NCI-H2081 treated with DMSO at 0.1 percent for 48 hours (cell line): ENCODE measurements at places on chromosomes 16 and 17.
A peak's percentile ranks its signal among the peaks of the same experiment; 100 is the strongest.

DNA sequence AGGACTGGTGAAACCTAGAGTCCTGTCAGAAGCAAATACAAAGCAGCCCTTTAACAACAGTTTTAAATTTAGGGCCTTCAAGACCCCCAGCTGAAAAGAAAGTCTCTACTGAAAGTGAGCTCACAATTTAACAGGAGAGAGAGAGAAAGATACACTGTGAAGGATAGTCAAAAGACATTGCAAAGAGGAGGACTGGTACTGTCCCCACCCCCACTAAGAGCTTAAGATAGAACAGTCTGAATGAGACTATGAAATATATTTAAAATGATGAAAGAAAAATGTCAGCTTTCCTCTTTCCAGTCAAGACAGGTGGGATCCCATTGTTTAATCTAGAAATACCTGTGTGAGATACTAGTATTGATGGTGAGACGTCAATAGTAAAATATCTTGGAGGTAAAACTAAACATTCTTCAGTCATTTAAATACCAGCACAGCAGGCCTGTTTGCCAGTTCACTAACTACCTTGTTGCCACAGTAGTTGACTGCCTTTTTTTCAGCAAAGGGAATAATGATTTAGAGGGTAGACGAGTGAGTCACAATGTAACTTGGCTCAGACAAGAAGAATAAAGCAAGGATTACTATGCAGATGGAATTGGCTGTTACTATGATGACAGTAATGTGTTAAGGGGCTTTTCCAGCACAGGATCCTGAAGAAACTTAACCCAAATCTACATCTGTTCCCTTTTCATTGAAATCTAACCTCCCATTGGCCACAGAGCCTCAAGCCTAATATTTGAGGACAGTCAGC lies 47.2 kb upstream of the RASL10B start:
- DNase-seq: no peak

GRCh38 chr17:83160443-83161297 lies 81.3 kb downstream of the METRNL start:
- DNase-seq: no peak

- no peak for DNase-seq
These were observed 804 bp downstream of the CRYM start for GRCh38 chr16:21277045-21277926.

DNA sequence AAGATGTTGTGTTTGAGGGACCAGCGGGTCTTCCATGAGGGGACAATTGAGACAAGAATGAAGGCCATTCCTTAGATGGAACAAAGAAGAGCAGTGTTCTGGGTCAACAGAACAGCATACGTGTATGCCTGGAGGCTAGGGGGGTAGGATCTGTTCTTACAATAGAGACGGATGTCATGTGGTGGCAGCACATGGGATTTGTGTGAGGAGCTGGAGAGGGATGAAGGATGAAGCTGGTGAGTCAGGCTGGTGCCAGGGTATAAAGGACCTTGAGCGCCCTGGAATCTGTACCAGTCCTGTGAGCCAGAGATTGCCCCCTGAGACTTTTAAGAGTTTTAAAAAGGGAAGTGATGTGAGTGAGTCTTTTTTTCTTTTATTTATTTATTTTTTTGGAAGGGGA lies 22.8 kb upstream of the WFDC1 start:
- DNase-seq: no peak

- no peak for DNase-seq
These were observed 3.3 kb upstream of the FBXL20 start for GRCh38 chr17:39404542-39405378.

- DNase-seq: no peak
These were observed 2.3 kb upstream of the P2RX1 start for GRCh38 chr17:3918372-3919122.

DNA sequence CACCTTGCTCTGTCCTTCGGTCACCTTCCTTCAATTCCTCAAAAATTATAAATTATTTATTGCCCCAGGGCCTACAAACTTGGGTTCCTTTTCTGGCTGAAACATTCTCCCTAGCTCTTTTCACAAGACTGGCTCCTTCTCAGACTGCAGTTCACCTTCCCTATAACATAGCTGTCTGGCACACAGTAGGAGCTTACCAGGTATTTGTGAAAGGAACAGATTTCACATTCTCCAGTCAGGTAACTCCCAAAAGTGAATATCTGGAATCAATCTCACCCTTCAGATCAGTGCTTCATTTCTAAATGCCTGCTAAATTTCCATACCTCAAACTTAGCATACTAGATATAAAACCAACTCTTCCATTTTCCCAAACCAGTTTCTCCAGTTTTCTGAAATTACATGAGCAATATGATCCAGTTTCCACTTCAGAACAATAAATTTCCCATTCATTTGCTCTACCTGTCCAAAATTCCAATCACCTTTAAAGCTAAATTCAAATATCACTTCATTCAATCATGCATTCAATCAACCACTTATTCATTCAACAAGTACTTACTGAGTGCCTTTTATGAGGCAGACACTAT lies 6.1 kb downstream of the RFFL start:
- no peak for DNase-seq

- DNase-seq: no peak
These were observed 68.7 kb downstream of the AIPL1 start for GRCh38 chr17:6366221-6366666.

- no peak for DNase-seq
These were observed 10.7 kb upstream of the SNTB2 start for GRCh38 chr16:69176033-69176800.

GRCh38 chr16:22638393-22639206 lies 127.9 kb downstream of the NPIPB5 start:
- DNase-seq: no peak

DNA sequence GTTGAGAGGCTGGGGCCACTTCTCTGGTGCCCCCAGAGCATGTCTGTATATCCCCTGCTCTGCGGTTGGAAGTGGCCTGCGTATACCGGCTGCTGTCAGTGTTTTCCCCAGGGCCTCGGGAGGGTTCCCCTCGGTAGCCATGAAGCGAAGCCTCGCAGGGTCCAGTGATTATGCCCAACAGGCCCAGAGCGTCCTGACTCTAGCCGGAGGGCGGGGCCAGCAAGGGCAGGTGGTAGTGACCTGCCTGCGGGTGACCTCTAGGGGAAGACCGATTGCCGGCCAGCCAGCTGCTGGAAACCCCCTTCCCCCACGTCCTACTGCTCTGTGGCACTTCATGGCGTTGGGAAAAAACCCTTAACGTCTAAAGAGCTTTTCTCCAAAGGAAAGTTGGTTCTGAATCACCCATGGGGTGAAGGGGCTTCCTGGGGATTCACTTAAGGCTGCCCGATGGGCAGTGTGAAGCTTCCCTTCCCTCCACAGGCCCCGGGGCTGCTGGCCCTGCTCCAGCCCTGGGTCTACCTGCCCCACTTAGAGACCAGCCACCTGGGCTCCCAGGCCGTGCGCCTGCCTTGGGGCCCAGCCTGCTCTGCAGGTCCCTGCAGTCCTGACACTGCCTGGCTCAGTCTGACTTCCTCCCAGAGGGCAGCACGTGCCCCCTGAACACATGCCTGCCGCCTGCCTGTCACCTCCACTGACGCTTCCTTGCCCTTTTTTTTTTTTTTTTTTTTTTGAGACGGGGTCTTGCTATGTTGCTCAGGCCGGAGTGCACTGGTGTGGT lies 72.8 kb downstream of the SOCS1 start:
- no peak for DNase-seq

- DNase-seq: no peak
These were observed 23.0 kb downstream of the KCNJ16 start for GRCh38 chr17:70098030-70098429.

DNA sequence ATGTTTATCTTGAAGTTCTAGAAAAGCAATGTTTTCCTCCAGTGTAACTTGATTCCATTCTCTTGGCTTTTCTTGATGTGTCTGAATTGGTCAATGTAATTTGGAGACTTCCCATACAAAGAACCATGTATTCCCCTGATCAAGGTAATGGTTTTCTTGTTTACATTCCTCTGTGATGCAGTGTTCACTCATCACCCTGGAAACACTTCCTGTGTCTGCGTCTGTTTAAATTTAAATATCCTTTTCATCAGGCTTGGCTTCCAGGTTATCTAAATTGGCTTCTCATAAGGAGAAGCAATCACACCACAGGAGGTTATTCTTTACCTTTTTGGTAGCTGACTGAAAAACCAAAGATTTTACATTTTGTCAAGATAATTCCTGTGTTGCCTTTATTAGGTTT lies 237.3 kb upstream of the WSCD1 start:
- DNase-seq: peak; percentile 7

GRCh38 chr16:70704586-70704985 lies 18.7 kb upstream of the MTSS2 start:
- DNase-seq: no peak

DNA sequence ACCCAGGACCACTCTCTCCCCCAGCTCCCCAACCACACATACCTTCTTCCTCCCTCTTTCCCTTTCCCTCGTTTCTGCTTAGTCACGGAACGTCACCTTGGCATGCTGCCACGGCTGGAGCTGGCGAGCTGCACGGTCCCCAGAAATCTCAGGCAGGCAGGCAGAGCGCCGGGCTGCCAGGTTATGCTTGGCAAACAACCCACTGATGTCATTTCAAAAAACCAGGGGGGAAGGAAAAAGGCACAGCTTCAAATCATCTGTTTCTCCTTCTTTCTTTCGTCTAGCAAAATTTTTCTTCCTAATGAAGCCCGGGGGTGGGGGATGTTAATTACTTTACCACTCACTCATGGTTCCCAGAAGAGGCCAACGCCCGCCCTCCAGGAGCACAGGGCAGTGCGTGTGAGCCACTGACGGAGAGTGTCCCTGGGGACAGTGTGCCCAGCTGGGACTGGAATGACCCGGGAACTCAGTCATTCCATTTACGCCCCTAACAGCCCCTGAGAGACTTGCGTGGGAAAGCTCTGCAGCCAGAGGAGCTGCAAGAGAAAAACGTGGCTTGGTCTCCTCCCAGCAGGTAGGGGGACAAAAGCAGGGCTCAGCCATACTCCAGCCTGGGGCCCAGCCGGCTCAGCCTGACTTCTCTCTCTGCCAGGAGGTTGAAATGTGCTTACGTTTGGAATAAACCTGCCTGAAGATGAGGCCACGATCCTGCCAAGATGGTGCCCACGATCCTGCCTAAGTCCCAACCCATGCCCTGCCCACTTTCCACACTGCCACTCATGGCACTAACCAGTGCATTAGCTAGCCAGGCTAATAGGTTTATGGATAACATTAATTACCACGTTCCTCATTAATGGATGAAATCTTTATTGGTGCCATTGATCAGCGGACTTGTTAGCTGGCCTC lies 198.9 kb downstream of the ZFHX3 start:
- DNase-seq: peak; percentile 19

GRCh38 chr16:90054554-90054953 lies 22.6 kb downstream of the PRDM7 start:
- DNase-seq: no peak

GRCh38 chr17:63928966-63929695 lies 3.0 kb downstream of the CD79B start:
- DNase-seq: no peak

GRCh38 chr17:8253801-8254200 lies 4.7 kb downstream of the PFAS start:
- no peak for DNase-seq

- DNase-seq: no peak
These were observed 49.2 kb upstream of the EMP2 start for GRCh38 chr16:10629592-10629963.

DNA sequence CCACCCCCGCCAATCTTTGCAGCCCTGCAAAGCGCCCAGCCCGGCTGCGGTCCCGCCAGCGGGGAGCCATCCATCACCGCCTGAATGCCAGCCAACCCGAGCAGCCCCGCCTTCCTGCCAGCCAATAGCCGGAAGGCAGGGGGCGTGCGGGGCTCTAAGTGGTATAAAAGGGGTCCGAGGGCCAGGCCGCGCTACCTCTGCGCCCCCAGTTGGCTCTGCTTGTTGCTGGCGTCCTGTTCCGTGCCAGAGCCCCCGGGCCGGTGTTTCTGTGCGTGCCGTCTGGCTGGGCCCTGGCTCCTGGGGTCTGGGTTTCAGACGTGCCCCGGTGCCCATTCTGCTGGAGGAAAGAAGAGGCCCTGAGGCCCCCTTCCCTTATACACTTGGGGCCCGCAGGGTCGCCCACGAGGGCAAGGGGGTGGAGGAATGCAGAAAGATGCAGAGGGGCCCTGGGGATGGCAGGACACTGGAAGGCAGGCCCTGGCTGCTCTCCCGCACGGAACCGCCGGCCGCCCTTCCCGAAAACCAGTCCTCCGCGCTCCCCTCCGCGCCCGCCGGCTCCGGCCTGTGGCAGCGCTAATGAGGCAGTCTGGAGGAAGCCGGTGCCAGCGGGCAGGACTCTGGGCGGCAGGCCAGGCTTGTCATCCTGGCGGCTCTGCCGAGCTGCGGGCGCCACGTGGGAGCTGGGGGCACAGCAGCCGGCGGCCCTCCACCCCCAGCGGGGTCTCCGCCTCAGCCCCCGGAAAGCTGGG lies 14.0 kb downstream of the COPZ2 start:
- DNase-seq: peak; percentile 65

- DNase-seq: no peak
These were observed 540 bp downstream of the PPP4C start for GRCh38 chr16:30076276-30076791.

GRCh38 chr17:81239714-81240555 lies 817 bp downstream of the NDUFAF8 start:
- no peak for DNase-seq

DNA sequence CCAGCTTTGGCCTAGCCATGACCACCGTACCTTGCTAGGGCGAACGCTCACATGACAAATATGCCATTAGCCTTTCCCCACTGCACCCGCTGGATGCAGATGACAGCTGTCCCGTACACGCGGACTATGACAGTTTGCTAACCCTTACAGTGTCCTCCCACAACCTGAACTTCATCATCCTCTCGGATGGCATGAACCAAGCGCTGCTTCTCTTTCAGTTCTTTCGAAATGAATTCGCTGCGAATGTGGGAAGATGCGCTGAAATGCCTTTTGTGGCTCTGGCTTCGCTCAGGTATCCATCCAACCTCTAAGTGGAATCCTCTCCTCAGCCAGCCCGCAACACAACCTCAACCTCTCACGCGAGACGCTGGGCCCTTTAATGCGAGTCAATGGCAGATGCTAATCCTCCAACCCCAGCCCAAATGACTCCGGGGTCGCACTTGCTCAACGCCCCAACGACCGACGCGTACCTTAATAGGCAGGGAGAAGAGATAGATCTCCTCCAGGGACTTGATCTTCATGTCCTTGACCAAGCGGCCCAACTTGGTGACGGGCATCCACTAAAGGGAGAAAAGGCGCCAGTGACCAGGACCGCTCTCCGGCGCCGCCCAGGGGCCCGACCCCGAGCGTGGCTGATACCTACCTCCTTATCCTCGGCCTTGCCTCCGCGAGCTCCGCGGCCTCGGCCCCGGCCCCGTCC lies 670 bp downstream of the RPS2 start:
- DNase-seq: no peak
